ENCODE measurements at places on chromosomes 3 and 15.

DNA sequence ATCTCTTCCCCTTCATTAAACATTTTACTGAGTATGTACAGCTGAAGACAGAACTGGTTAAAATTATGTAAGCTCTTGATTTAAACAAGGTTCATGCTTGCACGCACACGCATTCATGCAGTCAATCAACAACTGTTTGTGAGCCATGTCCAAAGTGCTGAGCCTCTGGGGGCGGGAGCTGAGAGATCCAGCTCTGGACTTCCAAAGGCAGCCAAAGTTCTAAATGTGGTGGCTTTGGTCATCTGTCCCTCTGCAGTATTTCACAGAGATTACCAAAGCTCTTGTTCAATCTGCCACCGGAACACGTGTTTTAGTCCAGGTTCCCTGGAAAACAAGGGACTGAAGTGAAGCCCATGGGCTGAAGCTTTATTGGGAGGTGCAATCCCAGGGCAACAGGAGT, 52.4 kb upstream of the SNRPA1 start:
- DNase-seq, result no peak

GRCh38 chr3:105686278-105686897, 182.4 kb downstream of the CBLB start:
- DNase-seq, result no peak

DNA sequence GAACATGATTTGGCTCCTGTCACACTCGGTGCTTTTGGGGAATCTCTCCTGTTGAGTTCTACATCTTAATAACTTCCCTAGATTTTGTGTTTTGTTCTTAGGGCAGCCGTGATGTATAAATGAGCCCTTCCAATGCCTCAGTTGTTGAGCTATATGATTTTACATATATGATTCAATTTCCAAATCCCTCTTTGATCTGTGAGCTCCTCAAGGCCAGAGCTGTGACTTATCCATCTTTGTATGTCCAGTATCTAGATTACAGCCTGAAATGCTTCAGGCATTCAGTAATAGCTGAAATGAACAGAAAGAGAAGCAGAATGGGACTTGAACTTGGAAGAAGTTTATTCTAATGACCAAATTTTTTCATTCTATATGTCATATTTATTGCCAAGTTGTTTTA, 26.6 kb downstream of the CGGBP1 start:
- DNase-seq, result no peak

DNA sequence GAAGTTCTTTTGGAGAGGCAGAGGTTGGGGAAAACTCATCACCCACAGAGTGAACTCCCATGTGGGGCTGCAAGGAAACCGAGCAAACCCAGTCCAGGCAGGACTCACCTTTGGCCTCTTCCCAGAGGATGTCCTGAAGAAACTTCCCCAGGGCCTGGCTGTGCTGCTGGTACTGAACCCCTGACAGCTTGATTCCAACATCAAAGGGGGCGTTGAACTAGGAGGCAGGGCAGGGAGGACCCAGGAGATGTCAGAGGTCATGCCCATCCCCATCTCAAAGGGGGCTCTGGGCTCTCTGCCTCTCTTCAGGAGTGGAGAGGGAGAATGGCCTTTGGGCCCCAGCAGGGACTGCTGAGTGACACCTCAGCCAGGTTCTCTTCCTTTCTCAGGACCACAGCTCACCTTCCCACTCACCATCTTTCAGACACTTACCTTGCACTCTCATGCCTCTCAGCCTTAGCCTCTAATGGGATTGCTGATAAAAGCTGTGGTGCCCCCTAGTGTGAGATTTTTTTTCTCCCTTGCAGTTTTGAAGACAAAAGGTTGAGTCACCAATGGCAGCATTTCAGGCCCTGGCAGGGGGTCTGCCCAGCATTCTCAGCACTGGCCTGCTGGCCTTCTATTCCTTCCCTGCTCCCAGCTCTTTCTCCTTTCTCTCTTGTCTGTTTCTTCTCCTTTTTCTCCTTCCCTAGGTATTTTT, 6.0 kb downstream of the GHRL start:
- DNase-seq, result no peak
